ENCODE measurements at places on chromosomes 11 and 22.

GRCh38 chr11:35796562-35796961 lies 134.0 kb downstream of the TRIM44 start:
- DNase-seq: no peak

DNA sequence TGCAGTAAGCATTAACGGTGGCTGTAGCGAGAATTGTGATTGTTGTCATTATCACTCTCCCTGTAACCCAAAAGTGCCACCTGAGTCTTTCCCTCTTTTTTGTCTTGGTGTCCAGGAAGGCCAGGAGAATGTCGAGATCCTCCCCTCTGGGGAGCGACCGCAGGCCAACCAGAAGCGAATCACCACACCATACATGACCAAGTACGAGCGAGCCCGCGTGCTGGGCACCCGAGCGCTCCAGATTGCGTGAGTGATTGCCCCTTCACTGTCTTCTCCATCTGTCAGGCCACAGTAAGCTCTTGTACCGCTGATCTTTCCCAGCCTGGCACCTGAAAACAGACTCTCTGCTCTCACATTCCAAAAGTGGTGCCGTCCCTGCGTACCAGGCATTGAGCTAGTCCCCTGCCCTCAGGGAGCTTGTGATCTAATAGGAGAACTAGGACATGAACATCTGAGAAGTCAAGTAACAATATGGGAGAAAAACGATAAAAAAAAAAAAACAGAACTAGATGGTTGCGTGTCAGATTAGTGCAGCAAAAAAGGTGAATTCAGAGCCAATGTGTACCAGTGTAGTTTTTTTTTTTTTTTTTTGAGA lies 5.8 kb downstream of the POLR2F start:
- DNase-seq: no peak

DNA sequence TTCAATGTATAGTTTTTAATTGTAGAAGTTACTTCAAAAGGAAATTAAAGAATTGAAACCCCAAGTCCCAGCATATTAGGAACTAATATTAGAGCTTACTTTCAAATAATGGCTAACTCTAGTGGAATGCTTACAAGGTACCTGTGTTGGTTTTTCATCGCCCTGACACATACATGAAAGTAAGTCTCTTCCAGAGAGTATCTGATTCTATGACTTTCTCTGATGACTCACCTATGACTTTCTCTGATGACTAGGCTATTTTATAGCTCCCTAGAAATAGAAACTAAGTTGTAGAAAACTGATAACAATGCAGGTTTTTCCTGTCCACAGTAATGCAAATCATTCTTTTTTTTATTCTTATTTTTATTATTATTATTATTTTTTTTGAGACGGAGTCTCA lies 33.6 kb upstream of the MMP7 start:
- DNase-seq: no peak

DNA sequence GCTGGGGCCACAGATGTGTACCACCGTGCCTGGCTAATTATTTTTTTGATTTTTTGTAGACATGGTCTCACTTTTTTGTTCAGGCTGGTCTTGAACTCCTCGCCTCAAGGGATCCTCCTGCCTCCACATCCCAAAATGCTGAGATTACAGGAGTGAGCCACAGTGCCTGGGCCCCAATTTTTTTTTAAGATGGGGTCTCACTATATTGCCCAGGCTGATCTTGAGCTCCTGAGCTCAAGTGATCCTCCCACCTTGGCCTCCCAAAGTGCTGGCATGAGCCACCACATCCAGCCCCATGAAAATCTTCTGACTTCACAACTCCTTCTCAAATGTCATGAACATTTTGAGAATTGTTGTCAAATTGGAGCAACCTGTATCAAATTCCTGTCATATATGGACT lies 2.3 kb upstream of the ANKRD54 start:
- DNase-seq: no peak

DNA sequence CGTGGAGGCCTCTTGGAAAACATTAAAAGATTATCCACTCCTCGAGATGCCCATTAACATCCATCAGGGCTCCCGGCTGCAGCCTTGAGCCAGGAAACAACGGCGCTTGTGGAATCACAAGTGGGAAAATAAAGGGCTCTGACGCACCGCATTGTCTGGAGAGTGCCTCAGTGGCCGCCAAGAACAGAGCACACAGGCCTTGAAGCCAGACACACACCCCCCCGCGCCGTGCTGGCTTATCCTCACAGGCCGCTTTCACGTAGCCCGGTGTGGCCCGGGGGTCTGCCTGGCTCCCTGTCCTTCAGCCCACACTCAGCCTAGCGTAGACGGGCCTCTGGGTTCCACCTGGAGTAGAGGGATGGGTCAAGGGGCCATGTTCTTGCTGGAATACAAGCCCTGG lies 1020.5 kb downstream of the BRD1 start:
- no peak for DNase-seq

GRCh38 chr22:42269432-42270175 lies 849 bp downstream of the TCF20 start:
- peak; percentile 60 for DNase-seq

DNA sequence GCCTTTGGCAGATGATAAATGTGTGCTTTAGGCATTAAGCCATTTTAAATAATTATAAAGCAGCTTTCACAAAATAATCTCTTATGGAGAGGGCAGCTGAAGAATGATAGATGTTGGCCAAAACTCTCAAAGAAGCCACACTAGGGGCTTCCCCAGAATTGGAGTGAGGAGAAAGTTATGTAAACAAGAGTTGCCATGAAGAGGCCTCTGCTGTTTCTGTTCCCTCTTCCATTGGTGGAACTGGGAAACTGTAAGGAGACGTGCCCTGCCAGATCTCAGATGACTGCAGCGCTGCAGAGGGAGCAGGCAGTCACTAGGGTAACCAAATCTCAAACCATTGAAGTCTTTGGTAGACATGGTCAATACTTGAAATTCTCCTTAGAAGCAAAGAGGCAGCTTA lies 19.4 kb upstream of the APLP2 start:
- DNase-seq: no peak

DNA sequence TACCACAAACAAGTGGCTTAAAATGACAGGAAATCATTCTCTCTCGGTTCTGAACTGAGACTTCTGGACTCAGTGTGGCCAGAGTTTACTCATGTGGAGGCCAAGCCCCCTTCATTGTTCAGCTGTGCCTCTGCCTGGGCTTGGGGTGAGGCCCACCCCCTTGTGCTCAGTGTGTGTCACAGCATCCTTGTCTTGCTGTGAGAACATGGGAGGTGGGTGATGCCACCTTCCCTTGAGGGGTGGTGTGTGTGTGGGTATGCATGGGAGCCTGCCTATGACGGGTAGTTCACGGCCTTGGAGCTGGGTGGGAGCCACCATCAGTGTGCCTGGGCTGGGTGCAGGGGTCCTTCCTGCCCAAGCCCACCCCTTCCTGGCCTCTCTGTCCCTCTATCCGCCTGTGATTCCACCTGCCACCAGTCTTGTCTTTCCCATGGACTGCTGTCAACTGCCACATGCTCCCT lies 101.7 kb downstream of the MORC2 start:
- peak; percentile 22 for DNase-seq

All from Jurkat, Clone E6-1 (cell line).